ENCODE measurements at places on chromosomes 7 and 10.

DNA sequence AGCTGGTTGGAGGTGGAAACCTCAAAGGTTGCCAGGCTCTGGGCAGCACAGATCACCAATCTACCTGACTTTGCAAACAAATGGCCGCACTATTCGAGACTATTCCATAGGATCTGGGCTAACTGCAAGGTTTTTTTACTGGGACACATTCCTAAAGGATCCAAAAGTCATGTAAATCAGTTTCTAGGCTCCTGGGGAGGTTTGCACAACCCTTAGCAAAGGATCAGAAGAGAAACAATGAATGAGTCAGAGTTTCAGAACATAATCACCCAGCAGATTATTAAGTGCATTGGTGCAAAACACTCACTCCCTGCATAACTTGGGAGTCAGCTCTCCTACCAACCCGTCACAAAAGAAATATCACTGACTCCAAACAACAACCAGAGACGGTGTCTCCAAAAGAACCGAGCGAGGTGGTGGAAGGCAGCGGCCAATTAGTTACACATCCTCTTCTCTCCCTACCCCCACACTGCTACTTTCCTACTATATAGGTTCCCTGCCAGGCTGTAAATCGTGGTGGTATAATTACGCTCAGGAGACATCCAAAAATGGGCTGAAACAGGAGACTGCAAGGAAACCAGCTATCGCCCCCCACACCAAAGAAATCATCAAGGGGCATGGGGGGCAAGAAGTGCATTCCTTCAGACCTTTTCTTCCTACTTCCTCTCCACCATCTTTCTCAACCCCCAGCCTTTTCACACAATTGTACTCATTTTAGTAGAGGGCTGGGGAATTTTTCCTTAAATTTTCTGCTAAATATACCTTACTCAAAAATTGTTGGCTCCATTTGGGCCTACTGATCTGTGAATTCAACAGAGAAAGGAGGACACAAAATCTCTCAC, 3.2 kb downstream of the UBE2H start:
- peaks cover 38% of the 10 kb centered on the region for H3K4me1 ChIP-seq
- no peaks in the 10 kb centered on the region for H3K36me3 ChIP-seq
- peak overlapping the region; percentile 100 for H3K27ac ChIP-seq
- no peak for DNase-seq
- no peaks in the 10 kb centered on the region for H3K27me3 ChIP-seq

DNA sequence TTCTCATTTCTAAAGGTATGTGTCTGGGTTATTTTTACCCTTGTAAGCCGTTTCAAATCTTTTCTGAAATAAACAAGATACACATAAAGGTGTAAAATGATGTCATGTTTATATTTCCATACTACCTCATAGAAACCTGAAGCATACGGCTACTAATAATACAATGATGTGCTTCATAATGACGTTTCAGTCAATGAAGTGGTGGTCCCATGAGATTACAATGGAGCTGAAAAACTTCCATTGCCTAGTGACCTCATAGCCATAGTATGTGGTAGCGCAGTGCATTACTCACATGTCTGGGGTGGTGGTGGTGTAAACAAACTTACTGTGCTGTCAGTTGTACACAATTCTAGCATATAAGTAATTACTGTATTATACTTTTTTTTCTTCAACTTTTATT, 24.9 kb downstream of the EPDR1 start:
- no peaks in the 10 kb centered on the region for H3K27me3 ChIP-seq
- H3K36me3 ChIP-seq, result no peaks in the 10 kb centered on the region
- no peak overlapping the region for H3K4me3 ChIP-seq
- H3K4me1 ChIP-seq, result no peaks in the 10 kb centered on the region

GRCh38 chr10:31778627-31779026, 150.0 kb downstream of the ARHGAP12 start:
- H3K36me3 ChIP-seq, result no peaks in the 10 kb centered on the region
- no peaks in the 10 kb centered on the region for H3K27me3 ChIP-seq
- H3K4me1 ChIP-seq, result no peaks in the 10 kb centered on the region
- no peak for DNase-seq
- no peak overlapping the region for H3K4me3 ChIP-seq

GRCh38 chr7:87345962-87346371, 503 bp downstream of the CROT start:
- peaks cover 17% of the 10 kb centered on the region for H3K4me1 ChIP-seq
- H3K4me3 ChIP-seq, result peak overlapping the region; percentile 93
- no peaks in the 10 kb centered on the region for H3K27me3 ChIP-seq
- DNase-seq, result no peak

GRCh38 chr7:767580-767940, 40.5 kb upstream of the PRKAR1B start:
- no peaks in the 10 kb centered on the region for H3K27me3 ChIP-seq
- no peak overlapping the region for H3K27ac ChIP-seq
- H3K36me3 ChIP-seq, result peaks cover 28% of the 10 kb centered on the region
- H3K4me1 ChIP-seq, result no peaks in the 10 kb centered on the region

GRCh38 chr10:108385963-108386362, 1221.5 kb upstream of the SORCS1 start:
- H3K27me3 ChIP-seq, result no peaks in the 10 kb centered on the region
- DNase-seq, result no peak
- H3K27ac ChIP-seq, result no peak overlapping the region
- H3K36me3 ChIP-seq, result no peaks in the 10 kb centered on the region
- no peaks in the 10 kb centered on the region for H3K4me1 ChIP-seq
- H3K4me3 ChIP-seq, result no peak overlapping the region

DNA sequence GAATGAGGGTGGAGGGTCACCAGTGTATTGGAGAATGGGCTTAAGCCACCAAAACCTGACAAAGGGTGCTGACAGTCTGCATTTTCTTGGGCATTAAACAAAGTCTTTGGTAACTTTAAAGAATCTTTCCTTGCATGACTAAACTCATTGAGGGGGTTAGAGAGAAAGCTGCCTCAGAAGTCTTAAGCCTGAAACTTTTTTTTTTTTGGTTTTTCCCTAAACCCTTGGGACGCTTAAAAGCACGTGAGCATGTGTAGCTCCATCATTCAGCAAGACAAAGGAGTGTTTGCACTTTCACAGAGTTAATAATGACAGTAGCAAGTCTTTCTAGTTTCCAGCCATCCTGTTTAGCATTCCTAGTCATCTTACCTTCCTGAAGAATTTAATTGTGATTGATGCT, 110.7 kb downstream of the LRMDA start:
- no peak overlapping the region for H3K27ac ChIP-seq
- H3K36me3 ChIP-seq, result no peaks in the 10 kb centered on the region
- no peaks in the 10 kb centered on the region for H3K27me3 ChIP-seq
- no peak for DNase-seq
- peaks cover 12% of the 10 kb centered on the region for H3K4me1 ChIP-seq

All from PC-9 (cell line).